Amniotic stem cell (primary cell): ENCODE measurements at places on chromosomes 12 and 14.
A peak's percentile ranks its signal among the peaks of the same experiment; 100 is the strongest.

DNA sequence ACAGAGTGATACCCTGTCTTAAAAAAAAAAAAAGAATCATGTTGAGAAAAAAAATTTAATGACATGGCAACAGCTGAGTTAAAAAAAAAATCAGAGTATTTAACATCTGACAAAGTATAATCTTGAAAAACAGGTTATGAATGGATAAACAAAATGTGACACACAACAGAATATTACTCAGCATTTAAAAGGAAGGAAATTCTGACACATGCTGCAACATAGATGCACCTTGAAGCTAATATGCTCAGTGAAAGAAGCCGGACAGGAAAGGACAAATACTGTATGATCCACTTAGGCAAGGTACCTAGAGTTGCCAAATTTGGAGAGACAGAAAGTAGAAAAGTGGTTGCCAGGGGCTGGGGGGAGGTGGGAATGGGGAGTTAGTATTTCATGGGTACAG is 19.4 kb upstream of the EIF2B2 start:
- DNase-seq, result no peak

- no peak for DNase-seq
Measured at GRCh38 chr12:67415473-67415872, 146.3 kb downstream of the CAND1 start.

DNA sequence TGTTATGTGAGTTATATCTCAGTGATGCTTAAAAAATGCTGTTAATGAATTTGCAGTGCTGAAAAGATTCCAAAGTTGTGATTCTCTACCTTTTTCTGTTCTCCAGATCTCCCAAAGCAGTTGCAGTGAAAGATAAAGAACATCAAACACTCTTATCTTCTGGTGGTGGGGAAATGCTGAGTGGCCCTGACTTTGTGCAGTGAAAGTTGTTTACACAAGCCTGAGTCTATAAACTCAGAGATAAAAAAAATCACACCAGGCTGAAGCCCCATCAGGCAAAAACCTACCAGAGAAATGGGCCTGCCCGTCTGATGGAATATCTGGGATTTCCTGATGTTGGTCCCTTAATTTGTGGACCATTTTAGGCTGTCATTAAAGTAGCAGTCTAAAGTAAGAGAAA is 46.1 kb downstream of the RASSF3 start:
- no peak for DNase-seq

- DNase-seq, result no peak
Measured at GRCh38 chr12:104730763-104731162, 227.3 kb downstream of the SLC41A2 start.

DNA sequence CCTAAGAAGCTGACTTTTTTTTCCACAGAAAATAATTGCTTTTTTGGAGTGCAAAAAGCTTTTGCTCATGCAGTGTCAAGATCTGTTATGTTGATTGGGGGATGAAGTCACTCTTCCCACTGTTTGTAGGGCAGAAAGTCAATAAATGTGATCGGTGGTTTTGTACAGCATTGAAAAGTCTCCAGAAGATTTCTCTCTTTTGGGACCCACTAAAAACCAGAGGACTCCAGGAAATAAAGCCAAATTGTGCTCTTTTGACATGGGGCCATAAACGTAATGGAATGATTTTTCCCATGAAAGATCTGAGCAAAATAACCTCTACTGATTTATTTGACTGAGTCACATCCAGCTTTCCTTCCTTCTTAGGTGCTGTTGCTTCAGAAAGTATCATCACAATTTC is 122.5 kb downstream of the SNAPC1 start:
- DNase-seq, result no peak

DNA sequence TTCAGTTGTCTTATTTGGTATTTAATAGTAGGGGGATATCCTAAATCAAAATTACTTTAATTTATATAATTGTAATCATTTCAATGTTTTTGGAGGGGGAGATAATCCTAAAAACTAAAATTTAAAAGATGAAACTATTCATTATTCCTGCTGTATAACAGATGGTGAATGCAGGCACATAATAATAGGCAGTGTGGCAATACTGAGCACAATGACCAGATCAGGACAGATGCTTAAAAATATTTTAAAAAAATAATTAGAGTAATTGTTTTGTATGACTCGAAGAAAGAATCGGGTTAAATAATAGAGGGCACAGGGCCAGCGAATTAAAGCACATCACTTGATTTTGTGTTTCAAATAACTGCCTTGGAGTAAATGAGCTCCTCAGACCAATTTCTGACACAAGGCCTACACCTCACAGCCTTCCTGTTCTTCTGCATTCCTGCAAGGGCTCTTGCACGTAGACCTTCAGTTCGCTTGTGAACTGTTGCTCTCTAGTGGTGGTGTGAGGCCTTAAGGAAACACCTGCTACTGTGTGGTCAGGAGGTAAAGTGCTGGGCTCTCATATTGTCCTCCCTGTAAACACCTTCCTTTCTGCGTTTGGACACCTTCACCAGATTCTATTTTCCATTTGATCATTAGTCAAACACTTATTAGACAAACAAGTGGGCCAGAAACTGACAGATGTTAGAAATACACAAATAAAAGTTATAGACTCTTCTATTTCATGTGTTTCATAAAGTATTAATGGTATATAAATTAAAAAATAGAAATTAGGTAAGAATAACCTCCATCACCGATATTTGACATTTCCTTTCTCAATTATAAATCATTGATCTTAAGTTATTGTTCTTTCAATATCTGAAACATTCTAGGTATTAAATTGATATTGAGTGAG is 29.3 kb upstream of the KLRF1 start:
- no peak for DNase-seq

DNA sequence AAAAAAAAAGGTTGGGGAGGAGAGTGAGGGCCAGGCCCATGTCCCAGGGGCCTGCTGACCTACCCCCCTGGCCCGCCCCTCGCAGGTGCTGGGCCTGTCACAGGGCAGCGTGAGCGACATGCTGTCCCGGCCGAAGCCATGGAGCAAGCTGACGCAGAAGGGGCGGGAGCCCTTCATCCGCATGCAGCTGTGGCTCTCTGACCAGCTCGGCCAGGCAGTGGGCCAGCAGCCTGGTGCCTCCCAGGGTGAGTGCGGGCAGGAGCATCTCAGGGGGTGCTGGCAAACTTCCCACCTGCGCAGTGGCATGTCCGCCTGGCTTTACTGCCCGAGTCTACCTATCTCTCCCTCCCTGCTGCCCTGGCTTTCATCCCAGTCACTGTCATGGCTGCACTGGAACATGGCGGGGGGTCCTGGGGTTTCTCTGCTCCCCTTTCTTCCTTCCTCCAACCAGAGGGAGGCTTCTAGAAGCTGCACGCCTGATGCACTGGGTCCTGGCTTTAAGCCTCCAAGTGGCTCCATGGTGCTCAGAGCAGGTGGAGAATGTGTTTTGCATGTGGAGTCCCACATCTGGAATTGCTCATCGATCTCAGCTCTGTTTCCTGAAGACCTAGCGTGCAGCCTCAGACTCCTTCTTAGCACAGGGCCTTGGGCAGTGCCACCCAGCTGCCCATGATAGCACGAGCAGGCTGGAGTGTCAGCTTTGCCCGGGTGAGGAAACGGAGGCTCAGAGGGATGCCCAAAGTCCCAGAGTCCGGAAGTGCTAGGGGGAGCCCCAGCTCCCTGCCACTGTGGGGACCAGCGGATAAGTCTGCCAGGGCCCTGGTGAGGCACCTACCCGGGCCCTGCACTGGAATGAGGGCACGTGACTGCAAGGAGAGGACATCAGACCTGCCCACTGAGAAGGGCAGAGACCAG is 46.3 kb downstream of the PHETA1 start:
- DNase-seq, result no peak

DNA sequence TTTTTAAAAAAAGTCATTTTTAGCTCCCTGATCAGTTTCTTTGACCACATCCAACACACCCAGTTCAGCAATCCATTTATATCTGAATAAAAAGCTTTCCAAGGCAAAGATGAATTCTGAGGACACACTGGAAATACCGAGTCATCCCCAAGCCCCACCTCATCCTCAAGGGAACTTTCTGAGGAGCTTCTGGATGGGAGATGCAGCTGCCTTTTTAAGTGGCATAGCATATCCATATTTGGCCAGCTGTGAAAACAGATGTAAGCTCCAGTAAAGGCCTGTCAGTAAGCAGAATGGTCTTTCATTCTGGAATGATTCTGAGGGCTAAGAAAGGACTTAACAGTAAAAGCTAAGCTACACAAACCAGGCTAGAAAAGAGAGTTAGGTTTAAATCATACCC is 18.4 kb downstream of the ZFYVE1 start:
- peak; percentile 52 for DNase-seq

DNA sequence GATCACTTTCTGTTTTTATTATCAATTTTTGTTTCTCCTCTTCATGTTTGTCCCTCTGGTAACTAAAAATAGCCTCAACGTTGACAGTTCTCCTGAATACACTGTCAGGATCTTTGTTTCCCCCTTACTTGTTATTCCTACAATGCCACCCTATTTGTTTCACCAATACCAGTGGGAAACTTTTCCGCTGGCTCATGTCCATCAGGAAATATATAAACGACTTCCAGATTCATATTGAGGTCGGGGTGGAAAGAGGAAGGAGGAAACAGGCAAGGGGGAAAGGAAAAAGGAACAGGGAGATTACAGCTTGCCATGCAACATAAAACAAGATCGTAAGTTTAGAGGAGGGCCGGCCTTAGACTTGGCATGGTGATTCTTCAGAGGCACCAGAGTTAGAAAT is 61.7 kb downstream of the BTBD7 start:
- DNase-seq, result no peak

DNA sequence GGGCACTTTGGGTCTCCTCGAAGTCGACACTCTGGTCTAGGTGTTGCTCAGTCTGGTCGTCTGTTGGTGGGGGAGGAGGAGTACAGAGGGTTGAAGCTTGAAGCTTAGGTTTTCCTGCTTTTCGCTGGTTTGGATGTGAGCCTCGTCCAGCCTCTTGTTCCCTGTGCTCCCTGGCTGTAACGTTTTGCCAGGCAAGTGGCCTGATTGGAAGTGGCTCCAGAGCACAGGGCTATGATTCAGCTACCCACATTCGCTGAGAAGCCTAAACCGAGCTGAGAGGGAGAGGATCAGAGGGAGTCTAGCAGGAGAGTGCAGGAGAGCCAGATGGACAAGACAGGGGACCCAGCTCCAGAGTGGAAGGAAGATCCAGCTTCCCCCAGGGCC is 6.1 kb downstream of the HOXC10 start:
- no peak for DNase-seq

- DNase-seq, result no peak
Measured at GRCh38 chr12:20711846-20712245, 16.7 kb downstream of the SLCO1C1 start.

- DNase-seq, result no peak
Measured at GRCh38 chr12:120625557-120626419, 14.6 kb upstream of the CABP1 start.

GRCh38 chr12:91382081-91382543 is 199.5 kb upstream of the DCN start:
- peak; percentile 57 for DNase-seq

- DNase-seq, result no peak
Measured at GRCh38 chr12:113393749-113394148, 9.9 kb downstream of the SDS start.

GRCh38 chr12:17326649-17327048 is 720.7 kb upstream of the LMO3 start:
- no peak for DNase-seq

- DNase-seq, result no peak
Measured at GRCh38 chr14:98623788-98624415, 648.1 kb downstream of the BCL11B start.
